ENCODE measurements at places on chromosomes 12 and 14.

GRCh38 chr12:94706250-94706661, 55.9 kb upstream of the TMCC3 start:
- no peak for DNase-seq

DNA sequence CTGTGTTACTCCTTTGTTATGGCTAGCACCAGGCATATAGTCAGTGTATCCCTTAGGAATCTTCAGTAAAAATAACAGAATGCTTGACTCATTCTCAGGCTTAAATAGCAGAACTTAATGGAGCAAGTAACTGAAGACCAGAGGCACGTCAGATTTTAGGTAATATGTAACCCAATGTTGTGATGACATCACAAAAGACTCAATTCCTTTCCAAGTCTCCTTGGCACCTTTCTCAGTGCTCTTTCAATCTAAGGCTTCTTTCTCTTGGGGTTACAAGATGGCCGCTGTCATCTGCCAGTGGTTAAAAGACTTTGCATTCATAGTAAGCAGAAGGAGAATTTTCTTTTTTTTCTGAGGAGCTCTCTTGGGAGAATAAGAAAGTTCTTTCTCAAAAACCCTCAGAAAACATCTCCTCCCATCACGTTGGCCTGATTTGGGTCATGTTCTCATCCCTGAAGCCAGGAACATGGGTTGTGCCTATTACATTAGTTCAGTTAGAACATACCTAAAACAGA, 33.4 kb upstream of the DCN start:
- no peak for DNase-seq

- DNase-seq: no peak
These were observed 6.0 kb downstream of the TGM1 start for GRCh38 chr14:24256960-24257359.

DNA sequence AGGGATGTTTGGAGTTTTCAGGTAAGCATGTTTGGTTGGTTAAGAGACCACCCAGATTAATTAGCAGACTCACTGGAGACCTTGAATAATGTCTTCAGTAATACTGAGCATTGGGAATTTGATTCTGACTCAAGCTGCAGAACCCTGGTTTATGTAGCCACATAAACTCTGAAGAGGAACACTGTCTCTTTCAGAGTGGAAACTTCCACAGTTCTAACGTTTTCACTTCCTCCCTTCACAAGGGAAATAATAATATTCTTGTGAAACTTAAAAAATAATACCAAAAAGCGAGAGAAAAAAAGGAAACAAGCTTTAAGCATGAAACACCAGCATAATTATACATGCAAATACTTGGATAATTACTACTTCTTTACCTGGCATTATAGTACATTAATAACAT, 40.0 kb upstream of the ST8SIA1 start:
- no peak for DNase-seq

DNA sequence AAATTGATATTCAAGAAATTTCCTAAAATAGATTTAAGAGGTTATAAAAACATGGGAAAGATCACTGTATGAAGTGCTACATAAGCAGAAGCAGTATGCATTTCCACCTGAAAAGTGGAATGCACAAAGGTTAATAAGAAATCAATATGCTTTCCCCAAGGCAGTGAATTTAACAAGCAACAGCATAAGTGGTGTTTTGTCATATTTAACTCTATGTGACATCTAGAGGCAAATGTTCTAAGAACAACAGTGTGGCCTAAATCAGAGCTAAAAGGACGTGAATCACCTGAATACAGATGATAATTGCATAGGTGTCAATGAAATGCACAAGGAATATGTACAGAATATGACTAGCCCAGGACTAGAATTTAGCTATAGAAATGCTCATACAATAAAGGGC, 49.5 kb downstream of the SLC2A13 start:
- DNase-seq: no peak

GRCh38 chr12:53726341-53726740, 911 bp downstream of the CALCOCO1 start:
- DNase-seq: no peak

DNA sequence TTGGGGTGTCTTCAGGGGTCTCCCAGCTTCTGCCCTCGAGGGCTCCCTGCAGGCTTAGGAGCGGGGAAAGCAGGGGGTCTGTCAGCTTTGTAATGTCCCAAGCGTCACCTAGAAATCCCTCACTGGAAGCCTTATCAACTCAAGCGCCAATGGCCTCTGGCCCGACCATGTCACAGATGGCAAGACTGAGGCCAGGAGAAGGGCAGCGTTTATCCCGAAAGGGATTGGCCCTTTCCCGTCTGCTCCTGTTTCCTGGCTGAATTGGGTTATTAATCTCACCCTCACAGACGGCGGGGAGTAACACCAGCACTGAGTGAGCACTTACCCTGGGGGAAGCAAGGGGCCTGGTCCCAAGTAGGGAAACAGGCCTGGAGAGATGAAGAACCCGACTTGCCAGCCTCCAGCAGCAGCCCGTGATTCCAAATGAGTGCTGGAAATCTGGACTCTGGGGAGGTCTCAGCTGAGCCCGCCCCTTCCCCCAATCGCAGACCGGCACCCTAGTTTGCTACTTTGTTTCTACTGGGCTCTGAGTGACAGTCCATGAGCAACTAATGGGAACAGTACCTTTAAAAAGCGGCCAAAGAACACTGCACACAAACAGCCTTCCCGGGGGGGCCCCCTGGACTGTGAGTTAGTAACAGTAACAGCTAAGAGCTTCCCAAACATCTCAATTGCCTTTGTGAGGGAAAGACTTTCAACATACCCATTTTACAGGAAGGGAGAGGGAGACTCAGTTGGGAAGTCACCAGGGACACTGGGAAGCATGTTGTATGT, 2.1 kb upstream of the NCOR2 start:
- DNase-seq: no peak

DNA sequence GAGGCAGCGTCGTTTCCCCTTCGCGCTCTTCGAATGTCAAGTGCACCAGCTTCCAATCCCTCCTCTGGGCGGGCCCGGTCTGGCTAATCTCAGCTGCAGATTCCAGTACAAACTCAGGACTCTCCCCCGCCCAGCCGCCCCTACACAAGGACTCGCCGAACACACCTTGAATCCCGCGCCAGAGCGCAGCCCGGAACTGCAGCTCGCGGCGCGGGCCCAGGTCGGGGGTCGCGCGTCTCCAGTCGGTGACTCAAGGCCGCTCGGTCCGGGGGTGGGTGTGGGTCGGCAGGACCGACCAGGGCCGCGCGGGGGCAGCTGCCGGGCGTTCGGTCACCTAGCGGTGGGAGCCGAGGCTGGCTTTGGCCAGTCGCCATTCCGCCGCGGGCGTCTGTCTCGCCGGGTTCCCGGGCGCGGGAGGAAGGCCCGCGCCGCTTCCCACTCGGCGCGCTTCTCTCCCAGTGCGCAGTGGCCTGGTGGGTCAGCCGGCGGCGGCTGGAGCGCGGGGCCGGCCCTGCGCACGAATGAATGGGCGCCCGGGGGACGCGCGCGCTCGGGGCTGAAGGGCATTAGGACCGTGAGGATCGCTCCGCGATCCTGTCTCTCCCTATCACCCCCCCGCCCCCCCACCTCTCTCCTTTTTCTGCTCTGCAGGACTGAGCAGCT, at the start of gene GALNT16:
GALNT16 (plus strand) TSS at position 632 of the 663 bp plus-strand sequence. CDS start 133 bp downstream, outside the sequence.
- no peak for DNase-seq

DNA sequence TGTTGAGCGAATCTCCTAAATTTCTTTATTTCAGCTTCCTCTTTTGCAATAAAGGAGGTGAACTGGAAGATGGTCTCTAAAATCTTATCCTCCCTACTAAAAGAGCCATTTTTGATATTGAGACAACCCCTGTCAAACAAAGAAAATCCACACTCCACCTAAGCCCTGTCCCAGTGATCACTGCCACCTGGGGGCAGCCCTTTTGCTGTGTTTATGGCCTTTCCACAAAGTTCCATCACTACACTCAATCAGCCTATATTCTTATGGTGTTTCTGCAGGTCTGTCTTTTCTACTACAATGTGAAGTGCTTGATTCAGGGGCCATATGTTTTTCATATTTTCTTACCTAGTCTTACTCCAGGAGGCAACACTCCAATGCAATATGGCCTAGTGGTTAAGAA, 163.7 kb downstream of the BMP4 start:
- no peak for DNase-seq

DNA sequence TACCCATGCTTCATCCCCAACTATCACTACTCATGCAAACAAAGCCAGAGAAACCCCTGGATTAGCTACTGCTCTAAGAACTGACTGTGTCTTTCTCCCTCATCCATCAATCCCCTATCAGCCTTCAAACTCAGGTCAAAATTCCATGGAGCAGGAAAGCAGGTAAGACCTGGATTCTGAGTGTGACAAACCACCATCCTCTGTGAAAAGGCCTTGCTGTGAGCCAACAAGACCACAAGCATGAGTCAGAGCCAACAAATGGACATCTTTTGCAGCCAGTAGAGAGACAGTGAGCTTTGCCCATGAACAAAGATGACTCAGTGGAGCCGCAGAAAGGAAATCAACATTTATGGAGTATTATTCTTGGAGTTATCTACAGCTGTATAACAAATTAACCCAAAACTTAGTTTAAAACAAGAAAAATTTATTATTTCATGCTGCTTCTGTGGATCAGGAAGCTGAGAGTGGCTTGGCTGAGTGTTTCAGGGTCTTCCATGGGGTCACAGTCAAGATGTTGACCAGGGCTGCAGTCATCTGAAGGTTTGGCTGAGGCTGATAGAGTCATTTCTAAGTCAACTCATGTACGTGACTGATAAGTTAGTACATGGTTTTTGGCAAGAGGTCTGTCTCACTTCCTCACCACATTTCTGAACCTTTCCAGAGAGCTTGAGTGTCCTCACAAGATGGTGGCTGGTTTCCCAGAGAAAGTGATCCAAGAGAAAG, 61.1 kb downstream of the PITPNM2 start:
- DNase-seq: peak; percentile 31

DNA sequence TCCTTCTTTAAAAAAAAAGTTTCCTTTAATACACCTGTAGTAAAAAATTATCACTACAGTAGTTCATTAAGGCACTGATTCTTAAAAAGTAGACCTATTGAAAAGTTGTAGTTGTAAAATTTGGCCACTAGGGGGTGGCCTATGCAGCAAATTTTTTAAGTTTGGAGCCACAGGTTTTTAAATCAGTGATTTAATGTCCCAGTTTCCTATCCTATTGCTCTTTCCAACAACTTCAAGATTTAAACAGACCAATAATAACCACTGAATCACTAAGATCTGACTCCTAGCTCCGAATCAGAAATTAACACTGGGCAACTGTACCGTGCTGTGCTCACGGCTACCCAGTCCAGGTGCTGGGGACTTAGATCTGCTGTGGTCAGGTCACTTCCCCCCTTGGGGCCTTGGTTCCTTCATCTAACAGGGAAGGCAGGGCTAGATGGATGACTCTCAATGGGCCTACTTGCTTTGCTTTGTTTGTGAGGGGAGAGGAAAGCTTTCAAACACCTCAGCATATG, 279.3 kb downstream of the MED13L start:
- DNase-seq: peak; percentile 40

DNA sequence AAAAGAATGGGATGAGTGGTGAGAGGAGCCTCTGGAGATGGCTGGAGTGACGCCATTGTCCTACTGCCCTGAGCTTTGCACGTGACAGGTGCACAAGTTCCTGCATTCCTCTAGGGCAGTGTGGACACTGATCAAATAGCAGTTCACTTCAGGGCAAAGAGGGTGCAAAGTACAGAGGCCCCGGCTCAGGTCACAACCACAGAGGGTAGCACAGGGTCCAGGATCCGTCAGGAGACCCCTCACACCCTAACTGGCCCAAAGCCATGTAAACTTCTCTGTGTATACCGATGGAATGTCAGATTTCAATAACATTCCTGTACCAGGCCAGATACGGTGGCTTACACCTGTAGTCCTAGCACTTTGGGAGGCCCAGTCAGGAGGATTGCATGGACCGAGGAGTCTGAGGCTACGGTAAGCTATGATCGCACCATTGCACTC, 10.4 kb upstream of the FBLN5 start:
- DNase-seq: no peak

DNA sequence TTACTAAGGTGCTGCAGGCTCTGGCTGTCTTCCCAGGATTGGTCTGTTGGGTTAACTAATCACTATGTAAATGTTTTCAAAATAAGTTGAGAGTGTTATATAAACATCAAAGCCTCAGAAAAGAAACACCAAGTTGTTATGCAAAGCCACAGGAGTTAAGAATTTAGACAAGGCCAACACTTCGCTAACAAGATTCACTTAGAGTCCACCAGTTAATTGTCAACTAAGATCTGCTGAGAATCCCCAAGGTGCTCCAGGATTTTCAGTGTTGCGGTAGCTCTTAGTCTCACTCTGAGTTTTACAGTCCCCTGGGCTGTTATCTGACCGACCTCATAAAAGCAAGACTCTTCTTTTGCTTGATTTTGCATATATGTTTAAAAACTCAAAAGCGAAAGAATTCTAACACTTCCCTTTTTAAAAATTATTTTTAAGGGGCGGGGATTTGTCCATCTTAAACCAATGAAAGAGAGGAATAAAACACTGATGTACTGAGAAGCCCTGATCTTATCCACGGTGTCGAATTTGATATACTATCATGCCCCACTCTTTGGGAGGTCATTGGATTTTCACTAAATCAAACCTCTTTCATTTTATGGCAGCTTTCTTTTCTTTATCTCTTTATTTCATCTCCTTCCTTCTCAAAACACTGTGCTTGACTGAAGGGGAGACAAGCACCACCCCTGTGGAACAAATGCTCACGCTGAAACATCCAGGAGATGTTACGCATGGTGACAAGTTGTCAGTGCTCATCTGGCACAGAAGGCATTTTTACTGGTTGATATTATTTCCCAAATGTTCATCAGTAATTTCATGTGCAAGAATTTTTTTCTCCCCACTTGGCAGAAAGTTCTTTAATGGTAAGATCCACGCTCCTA, 7.0 kb downstream of the NIN start:
- peak; percentile 20 for DNase-seq

DNA sequence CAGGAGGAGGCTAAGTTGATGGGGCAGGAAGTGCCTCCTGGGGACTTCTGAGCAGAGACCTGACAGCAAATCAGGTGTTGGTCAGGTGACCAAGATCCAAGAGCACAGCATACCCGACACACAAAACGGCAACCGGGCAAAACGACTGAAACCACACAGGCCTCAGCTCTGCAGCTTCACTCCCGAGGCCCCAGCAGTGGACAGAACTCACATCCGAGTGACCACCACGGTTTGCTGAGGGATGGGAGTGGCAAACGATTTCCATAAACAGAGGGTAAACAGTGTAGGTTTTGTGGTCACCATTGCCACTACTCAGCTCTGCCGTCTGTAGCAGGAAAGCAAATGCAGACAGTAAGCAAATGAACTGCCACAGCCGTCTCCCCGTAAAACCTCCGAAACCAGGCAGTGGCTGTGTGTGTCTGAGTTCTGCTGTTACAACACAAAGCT, 14.4 kb downstream of the CHFR start:
- DNase-seq: no peak

DNA sequence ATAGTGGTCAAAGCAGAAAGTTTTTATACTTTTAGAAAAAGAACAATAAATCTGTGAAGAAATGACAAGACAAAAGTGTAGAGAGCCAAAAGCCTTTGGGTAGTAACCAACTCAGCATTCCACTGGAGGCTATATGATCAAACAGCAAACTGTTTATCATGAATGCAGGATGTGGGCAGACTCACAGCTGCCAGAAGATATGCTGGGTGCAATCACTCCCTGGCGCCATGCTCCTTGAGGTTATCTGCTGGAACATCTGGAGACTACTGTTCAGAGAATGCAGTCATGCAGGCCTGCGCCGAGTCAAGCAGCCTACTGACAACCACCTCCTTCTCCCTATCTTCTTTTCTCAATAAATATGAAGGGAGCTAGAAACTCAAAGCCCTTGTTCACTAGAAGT, 49.0 kb upstream of the SLC8A3 start:
- DNase-seq: no peak

- peak; percentile 46 for DNase-seq
These were observed 131.2 kb upstream of the FOXG1 start for GRCh38 chr14:28635387-28635786.
